Activated T-cell treated with anti-CD3 and anti-CD28 coated beads for 1 hour (primary cell): ENCODE measurements at places on chromosomes 3 and 15.

DNA sequence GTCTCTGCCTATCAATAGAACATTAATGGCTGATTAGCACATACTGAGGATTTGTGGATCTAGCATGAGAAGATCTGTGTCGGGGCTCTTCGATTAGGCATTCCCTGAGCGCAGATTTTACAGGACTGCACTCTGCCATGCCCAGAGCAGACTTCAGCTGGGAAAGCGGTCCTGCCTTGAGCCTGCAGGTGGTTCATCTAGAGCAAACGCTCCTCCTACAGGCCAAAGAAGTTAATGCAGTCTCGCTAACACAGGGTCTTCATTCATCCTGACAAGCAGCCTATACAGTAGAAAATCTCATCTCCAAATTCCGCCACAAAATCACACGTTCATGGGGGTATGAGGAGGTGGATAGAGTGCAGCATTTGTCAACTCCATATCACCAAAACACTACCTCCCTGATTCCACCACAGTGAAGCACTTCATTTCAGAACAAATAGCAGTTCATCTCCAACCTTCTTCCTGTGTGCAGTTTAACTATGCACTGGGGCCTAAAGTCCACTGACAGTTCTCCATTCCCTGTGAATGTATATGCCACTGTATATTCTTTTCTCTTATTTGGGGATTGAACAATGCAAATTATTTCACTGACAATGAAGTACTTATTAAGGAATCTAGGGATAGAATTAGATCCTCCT is 405.8 kb downstream of the IGSF11 start:
- DNase-seq = no peak

GRCh38 chr15:67189326-67190051 is 65.0 kb downstream of the AAGAB start:
- no peak for DNase-seq

GRCh38 chr15:68935400-68935937 is 5.1 kb downstream of the SPESP1 start:
- no peak for DNase-seq

- DNase-seq = no peak
Observed at GRCh38 chr3:8762607-8763377, 6.6 kb downstream of the OXTR start.
